Activated CD4-positive, alpha-beta T cell treated with anti-CD3 and anti-CD28 coated beads for 36 hours (primary cell): ENCODE measurements at places on chromosomes 3 and 15. TPM values are rescaled to one million over a fixed set of nuclear protein-coding genes. Genes with fewer than 3 reads are reported as not detected.

GRCh38 chr15:41795996-41796856 is 21.9 kb downstream of the MAPKBP1 start:
- no peak for DNase-seq

DNA sequence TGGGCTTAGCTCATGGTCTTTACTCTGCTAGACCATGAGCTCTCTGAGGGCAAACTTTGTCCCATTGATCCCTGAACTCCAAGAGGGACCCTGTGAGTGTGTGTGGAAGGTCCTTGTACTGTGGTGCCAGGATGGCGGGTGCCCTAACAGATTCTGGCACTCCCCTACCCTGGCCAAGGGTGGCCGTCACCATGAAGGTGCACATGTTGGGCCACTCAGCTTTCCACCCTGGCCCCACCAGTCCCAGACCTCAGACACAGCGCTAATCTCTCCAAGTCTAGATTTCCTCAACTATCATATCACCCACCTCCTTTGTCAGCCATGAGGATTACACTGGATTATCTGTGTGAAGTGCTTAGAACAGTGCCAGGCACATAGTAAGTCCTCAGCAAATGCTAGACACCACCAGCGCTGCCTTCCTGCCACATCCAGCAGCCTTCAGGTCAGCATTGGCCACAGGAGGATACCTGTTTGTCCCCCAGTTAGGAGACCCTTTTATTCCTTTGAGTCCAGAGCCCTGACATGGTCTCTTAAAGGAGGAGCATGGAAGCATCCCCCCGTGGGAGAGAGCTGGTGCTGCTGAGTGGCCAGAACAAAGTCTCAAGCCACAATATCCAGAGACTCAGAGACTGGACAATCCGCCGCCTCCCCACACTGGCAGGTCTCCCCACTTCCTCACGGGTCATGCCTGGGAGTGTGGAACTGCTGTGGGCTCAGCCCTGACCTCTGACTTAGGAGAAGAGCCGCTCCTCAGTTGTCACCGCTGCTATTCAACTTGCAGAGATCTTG is 44.5 kb upstream of the SLCO2A1 start:
- DNase-seq = no peak

DNA sequence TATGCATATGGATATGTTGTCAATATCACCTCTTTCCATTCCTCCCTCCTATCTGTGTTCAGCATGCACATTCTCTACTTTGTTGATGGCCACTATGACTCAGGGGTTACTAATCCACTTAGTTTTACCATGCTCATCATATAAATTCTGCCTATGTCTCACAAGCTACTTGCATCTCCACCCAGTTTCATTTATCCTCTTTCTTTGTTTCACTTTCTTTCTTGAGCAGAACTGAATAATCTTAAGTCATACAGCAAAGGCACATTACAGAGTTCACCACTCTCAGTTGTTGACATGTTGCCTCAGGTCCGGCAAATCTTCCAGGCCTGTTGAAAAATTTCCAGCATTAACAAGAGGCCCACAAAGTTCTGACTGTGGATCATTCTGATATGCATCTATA is 71.5 kb downstream of the SSR3 start:
- DNase-seq = peak; percentile 22

DNA sequence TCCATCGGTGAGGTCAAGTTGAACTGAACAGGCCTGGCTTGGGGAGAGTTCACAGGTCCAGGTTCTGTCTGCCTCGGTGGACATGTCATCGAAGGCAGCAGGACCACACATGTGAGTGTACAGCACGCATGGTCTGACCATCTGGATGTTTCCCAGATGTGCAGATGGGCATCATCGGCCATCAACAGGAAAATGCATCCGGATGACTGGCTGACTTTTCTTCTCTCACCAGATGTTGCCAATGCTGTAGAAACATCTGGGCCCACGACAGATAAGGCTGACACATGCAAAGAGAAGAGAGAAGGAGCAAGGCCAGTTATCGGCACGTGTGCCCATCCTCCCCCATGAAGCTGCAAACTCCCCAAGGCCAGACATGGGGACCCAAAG is 45.1 kb downstream of the NOX5 start:
- DNase-seq = no peak

DNA sequence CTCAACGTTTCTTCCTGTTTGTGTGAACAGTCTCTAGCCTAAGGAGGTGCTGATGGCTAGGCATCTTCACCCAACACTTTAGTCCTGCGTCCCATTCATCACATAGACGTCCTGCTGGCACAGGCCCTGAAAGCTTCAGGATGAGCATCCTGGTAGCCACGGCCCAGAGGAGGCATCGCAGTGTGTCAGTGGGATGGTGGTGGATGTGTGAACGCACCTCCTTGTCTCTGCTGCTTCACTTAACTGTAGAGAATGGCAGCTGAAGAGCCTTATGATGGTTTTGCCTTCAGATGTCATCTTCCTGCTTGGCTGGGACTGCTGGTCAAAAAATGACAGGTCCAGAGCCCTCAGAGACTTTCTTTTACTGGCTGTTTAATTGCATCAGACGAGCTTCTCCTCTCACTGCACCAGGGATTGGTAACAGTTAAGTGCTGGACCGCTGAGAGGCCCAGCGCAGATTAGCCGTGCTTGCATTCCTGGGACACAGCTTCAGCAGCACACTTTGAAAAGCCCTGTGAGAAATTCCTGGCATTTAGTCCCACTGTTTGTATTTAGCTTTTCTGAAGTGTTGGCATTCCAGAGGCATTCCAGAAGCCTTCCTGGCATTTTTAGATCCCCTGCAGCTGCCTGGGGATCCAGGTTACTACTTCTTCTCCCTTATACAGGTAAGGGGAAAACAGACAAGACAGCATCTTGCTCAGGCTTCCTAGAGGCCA is 132.4 kb upstream of the PLXNA1 start:
- no peak for DNase-seq

Gene SPTBN5
- 0.51 TPM for total RNA-seq

Gene TF
- 0.12 TPM for total RNA-seq

Gene PARP14
- total RNA-seq = 51.6 TPM

Gene CPLX3
- total RNA-seq = not detected
